GM13977 (cell line): ENCODE measurements at places on chromosomes 5 and 9.

GRCh38 chr9:129405827-129406213 is 215.1 kb downstream of the C9orf50 start:
- no peak for DNase-seq

GRCh38 chr9:91162784-91163443 is 198.8 kb downstream of the AUH start:
- DNase-seq: peak; percentile 61

- no peak for DNase-seq
Measured at GRCh38 chr5:175885813-175886212, 14.4 kb downstream of the CPLX2 start.

DNA sequence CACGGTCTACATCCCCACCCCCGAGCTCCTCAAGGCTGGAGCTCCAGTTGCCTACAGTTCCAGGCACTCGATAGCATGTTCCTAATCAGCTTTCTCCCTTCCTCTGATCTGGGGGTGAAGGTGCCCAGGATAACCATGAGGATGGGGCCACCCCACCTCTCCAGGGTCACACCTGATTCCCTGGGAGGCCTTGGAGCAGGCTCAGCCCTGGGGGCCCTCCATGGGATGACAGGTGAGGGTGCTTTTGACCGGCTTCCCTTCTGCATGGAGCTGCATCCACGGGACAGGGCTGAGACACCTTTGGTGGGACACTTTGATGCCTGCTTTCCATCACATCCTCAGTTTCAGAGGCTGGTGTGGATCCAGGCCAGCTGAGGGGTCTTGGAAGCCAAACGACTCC is 28.6 kb downstream of the GADD45G start:
- no peak for DNase-seq

DNA sequence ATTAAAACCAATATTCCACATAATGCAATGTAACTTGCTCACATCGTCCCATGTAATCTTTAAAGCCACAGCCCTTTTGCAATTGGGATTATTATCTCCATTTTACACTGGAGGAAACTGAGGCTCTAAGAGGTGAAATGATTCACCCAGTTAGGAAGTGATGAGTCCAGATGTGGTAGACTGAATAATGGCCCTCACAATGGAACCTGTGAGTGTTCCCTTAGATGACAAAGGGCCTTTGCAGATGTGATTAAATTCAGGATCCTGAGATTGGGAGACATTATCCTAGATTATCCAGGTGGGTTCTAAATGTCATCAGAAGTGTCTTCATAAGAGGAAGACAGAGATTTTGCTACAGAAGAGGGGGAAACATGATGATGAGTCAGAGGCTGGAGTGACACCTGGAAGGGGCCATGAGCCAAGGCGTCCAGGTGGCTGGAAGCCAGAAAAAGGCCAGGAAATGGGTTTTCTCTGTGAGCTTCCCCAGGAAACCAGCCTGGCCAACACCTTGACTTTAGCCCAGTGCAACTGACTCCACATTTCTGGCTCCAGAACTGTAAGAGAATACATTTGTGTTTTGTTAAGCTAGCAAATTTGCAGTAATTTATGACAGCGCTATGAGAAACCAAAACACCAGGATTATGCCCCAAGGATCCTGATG is 139.1 kb downstream of the KCNIP1 start:
- DNase-seq: no peak
